ENCODE measurements at places on chromosomes 3 and 15.

- no peak for DNase-seq
These were observed 5.1 kb downstream of the NECTIN3 start for GRCh38 chr3:111076732-111077131.

- no peak for DNase-seq
These were observed 127.9 kb downstream of the ST8SIA2 start for GRCh38 chr15:92521624-92522008.

DNA sequence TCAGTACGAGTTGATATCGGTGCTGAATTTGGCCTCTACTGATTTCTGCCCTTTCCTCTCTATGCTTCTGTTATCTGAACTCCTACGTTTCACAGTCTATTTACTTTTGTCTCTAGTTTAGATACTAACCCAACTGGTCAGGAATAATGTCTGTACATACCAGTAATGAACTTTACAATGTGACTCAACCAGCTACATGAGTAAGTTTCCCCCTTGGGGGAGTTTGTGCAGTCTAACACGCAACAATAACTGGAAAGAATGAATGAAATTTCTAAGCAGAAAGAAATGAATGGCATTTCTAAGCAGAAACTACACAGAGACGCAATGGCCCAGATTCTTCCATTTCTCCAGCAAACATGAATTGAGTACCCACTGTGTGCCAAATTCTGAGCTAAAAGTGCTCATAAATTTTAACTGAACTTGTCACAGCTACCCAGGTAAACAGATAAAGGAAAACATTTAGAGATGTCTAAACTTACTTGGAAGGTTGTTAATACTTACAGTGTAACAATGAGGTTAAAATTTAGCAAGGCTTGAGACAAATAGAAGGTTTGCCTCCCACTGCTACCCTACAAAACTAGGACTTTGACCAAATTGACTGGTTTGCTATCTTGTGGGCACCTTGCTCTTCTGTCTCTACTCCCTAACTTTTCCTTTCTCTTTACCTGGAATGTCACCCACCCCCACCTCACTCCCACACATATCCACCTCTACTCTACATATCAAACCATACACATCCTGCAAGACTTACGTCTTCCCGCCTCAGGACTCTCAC lies 11.6 kb downstream of the UPK1B start:
- no peak for DNase-seq

GRCh38 chr3:19573644-19574043 lies 360.4 kb downstream of the EFHB start:
- no peak for DNase-seq

DNA sequence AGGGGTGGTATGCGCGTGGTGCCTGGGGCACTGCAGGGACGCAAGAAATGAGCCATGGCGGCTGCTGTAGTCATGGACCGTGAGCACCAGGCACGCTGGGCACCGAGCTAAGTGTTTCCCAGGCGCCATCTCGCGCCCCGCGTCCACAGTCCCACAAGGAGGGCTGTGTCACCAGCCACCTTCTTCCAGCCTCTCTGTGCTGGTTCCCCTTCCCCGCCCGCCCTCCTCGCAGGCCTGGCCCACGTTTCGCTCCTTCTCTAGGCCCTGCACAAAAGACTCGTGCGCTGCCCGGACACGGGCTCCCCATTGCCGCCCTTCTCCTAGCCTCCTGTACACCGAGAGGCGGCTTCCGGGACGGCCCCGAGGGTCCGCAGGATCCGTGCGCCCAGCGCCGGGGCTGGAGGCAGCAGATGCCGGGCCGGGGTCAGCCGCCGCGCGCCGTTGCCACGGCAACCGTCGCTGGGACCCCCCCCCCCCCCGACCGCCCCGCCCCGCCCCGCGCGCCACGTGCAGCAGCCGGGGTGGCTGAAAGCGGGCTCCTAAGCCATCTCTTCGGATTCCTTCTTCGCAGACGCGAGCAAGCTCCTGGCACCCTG lies 113.4 kb downstream of the SRGAP3 start:
- no peak for DNase-seq

DNA sequence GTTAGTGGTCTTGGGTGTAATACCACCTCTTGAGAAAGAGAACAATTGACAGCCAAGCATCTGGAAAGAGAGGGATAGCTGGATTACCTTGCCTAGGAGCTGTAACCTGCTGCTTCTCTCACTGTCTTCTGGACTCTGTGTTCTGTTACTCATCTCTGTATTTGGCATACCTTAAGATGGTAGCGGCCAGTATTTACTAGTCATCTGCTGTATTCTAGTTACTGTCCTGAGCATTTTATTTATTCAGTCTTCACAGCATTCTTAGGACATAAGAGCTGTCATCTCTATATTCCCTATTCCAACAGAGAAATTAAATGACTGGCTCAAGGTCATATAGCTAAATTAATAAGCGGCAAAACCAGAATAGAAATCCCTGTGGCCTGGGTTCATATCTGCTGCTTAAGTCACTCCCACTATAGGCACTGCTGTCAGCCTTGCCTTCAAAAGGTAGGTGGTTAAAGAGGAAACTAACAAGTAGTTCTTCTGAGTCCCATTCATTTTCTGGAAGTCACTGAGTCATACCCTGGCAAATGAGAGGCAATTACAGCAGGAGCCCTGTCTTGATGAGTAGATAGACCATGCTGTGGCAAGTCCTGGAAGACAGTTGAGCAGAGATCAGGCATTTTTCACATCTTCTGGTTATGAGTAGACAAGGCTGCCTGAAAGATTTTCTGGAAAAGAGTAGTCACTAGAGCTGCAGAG lies 68.2 kb downstream of the RAB7A start:
- no peak for DNase-seq

- DNase-seq: peak; percentile 24
These were observed at the start of gene MCF2L2 for GRCh38 chr3:183428447-183429211. Gene MCF2L2 (minus strand): TSS chr3:183428619. CDS start chr3:183427977, 642 bp downstream.

GRCh38 chr3:120418446-120418845 lies 32.3 kb downstream of the FSTL1 start:
- DNase-seq: no peak

DNA sequence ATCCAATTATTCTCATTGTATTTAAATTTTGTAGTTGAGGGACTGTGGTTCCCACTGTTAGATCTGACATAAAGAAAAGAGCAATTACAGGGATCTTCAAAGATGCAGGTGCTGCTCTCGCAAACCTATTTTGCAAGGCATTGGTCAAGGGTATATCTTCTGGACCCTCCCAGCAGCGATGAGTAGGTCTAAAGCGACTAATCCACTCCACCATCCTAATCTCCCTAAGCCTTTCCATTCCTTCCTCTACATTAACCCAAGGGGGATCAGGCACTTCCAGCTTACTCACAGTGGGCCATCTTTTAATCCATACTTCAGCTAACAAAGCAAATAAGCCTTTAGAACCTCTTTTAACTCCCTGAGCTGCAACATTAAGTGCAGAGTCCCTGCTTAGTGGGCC lies 37.0 kb upstream of the CPOX start:
- DNase-seq: no peak

GRCh38 chr15:76200641-76201105 lies 110.6 kb downstream of the ETFA start:
- DNase-seq: no peak

DNA sequence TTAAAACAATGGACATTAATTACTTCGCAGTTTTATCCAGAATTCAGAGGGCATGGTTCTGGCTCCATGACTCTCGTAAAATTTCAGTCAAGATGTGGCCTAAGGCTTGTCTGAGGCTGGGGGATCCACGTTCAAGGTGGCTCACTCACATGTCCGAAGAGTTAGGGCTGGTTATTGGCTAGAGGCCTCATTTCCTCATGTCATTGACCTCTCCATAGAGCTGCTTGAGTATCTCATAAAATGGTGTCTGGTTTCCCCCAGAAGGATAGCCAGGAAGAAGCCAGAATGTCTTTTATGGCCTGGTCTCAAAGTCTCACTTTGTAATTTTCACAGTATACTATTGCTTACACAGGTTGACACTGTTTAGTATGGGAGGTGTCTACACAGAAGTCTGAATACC lies 67.3 kb upstream of the DCBLD2 start:
- DNase-seq: no peak

DNA sequence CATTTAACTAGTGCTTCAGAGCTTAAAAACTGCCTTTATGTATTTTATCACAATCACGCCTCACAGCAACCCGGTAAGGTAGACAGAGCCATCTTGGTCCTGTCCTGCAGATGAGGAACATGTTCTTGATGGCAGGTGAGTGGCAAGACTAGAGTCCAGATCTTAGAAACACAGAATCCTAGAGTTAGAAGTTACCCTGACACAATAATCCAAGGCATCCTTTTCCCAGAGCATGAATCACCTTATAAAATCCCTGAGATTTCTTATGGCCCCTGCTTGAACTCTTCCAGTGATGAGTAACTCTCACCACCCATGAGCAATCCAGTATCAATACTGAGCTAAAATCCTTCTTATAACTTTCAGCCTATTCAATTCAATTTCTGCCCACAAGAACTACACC lies 16.9 kb downstream of the POPDC2 start:
- DNase-seq: no peak

DNA sequence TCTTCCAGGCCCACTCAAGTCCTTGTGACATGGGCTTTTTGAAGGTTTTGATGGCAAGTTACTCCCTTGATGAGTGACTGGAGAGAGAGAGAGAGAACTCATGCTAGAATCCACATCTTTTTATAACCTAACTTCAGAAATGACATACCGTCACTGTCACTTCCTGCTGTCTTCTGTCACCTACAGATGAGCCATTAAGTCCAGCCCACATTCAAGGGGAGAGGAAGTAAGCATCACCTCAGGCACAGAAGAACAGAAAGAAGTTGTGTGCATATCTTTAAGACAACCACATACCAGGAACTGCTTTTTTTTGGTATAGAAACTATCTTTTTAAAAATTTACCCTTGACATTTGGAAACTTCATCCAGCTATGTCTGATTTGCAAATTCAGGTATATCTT lies 16.6 kb upstream of the TXNRD3 start:
- no peak for DNase-seq

- no peak for DNase-seq
These were observed 85.4 kb upstream of the ARRDC4 start for GRCh38 chr15:97875025-97875512.
